ENCODE measurements at places on chromosomes 5 and 9.
A peak's percentile ranks its signal among the peaks of the same experiment; 100 is the strongest.

GRCh38 chr5:82794876-82795275 is 282.3 kb downstream of the TMEM167A start:
- DNase-seq, result peak; percentile 42

DNA sequence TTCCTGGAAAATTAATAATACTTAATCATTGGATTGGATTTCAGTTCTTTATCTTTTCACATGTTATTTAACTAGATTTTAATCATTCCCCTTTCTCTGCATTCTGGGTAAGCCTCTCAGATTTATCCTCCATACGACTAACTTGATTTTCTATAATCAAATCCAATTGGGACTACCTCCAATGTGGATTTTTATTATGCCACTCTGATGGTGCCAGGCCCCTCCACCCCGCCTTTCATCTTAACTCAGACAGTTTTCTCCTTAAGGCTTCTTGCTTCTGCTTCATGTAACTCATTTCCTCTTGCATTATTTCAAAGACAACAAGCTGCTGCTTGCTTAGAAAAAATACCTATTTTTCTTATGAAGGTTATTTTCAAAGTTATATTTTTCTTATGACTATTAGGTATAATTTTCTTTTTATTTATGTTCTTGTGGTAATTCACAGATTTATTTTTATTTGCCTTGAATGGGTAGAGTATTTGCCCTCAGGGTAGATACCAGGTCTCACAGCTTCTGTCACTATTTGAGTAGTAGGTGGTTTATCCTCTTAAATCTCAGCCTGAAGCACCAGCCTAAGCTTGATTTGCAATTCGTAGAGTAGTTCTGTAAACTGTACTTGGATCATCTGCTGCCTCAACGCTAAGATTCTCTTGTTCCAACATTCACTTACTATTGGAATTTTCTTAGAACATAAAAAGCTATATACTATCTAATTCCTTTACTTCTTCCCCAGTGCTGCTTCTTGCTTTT is 659.0 kb upstream of the ARRDC3 start:
- DNase-seq, result no peak

- peak; percentile 74 for DNase-seq
Measured at GRCh38 chr5:67268231-67269021, 71.8 kb upstream of the CD180 start.

DNA sequence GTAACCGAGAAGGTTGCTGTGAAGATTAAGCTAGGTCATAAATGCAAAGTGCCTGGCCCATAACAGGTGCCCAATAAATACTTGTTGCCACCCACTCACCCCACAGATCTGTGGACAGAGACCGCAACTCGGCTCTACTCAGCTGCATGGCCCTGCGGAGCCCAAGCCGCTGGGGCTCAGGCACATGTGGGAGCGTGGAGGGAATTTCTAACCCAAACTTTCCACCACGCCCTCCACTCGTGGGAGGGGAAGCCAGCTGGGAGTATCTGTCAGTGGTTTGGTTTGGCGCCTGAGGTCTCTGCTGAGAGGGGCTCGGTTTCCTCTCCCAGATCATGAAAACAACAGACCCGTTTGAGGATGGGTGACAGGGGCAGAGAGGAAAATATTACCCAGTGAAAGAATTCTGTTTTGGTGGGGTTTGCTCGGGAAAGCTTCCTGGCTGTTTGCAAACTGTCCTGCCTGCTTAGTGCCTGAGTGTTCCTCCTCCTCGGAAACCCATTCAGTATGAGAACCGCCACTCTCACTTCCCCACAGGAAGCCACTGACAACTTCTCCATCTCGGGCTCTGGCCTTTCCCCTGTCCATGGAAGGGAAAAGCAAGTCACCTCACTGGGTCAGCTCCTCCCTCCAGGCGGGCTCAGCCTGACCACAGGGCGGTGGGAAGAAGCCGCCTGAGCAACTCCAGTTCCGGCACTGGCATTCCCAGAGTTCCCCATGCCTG is 60.1 kb downstream of the RGS3 start:
- peak; percentile 39 for DNase-seq

GRCh38 chr5:111463311-111463710 is 49.0 kb downstream of the STARD4 start:
- no peak for DNase-seq

GRCh38 chr5:66860199-66860975 is 264.2 kb downstream of the MAST4 start:
- DNase-seq, result no peak

GRCh38 chr5:19978476-19978875 is 9.5 kb downstream of the CDH18 start:
- DNase-seq, result no peak

GRCh38 chr5:72622170-72622760 is 115.1 kb upstream of the ZNF366 start:
- no peak for DNase-seq

GRCh38 chr9:110340306-110340705 is 2.6 kb upstream of the TXNDC8 start:
- peak; percentile 25 for DNase-seq

- DNase-seq, result peak; percentile 91
Measured at GRCh38 chr5:150517272-150518152, 9.6 kb downstream of the NDST1 start.

DNA sequence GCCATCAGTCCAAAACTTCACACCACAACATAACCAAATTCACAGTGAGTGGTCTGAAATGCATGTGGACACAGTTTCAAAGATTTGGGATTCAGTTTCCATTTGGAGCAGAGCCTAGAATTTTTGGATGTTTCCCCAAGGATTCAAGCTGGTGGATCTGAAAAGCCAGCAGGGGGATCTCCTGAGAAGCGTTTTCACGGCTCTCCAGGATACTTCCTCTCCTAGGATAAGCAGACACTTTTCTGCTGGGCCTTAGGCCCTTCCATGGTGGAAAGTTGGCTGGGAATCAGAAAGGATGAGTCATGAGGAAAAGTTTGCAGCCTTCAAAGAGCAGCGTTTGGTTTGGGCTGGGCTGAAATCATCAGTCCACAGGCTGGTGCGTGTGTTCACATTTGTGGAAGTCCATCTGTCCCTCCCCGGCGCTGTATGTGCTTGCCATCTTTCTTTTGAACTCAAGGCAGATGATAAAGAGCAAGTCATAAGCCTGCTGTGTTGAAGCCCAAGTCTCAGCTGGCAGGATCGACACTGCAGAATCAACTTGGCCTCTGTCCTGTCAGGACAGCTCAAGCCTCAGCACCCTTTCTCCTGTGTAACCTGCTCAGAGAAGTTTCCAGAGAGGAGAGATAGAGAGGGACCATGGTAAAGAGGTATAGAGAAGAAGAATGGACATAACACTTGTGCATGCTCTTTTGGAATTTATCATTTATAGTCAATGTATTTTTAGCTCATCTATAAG is 152.6 kb upstream of the MSX2 start:
- peak; percentile 91 for DNase-seq

DNA sequence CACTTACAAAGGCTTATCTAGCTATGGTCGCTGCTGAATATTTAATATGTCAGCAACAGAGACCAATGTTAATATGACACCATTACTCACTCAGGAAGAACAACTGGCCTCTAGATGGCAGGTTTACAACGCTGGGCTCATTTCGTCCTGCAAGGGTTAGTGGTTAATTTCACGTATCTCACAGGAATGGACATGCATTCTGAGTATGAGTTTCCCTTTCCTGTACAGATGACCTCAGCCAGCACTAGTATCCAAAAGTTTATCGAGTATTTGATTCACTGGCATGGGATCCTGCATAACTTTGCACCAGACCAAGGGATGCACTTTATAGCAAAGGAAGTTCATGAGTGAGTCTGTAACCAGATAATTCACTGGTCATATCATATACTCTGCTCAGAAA is 8.7 kb upstream of the TRPC7 start:
- DNase-seq, result peak; percentile 36

GRCh38 chr9:70887826-70888225 is 233.6 kb downstream of the TRPM3 start:
- no peak for DNase-seq

- no peak for DNase-seq
Measured at GRCh38 chr9:93531374-93531773, 45.0 kb upstream of the PHF2 start.

DNA sequence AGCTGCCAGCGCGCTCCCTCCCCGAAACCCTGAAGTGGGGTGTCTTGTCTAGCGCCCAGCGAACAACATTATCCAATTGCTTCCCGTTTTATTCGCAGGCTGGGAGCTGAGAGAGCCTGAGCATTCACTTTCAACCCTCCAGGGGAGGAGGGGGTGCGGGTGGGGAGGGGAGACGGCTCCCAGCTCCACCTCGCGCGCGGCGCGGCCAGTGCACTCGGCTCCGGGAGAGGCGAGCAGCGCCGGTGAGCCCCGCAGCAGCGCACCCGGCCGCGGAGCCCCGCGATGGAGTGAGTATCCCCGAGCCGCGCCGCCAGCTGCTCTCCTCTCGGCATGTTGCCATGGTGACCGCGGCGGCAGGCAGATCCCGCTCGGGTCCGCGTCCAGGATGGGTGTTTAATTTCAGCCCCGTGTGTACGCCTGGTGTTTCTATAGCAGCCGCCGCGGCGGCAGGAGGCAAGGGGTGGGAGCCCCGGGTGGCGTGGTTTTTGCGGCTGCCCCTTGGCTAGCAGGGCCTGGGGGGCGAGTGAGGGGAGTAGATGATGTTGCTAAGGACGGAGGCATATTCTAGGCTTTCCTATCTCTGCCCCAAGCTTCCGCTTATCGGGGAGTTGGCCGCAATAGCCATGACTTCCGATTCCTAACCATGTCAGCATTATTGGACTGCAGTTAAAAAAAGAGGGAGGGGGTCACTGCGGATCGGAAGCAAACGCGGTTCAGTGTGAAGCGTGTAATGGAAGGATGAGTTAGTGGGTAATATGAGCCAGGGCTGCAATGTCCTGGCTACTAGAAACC is 139.2 kb upstream of the PALM2AKAP2 start:
- DNase-seq, result no peak

DNA sequence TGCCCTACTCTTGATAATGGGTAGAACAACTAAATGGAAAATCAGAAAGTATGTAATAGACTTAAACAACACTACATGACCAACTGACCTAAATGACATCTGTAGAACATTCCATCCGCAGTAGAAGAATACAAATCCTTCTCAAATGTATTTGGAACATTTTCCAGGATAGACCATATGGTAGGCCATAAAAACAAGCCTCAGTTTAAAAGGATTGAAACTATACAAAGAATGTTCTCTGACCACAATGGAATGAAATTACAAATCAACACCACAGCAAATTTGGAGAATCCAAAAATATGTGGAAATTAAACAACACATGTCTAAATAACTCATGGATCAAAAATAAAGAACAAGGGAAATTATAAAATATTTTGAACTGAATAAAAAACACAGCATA is 189.2 kb downstream of the NDUFS4 start:
- no peak for DNase-seq

- no peak for DNase-seq
Measured at GRCh38 chr9:122192914-122193525, 33.3 kb downstream of the MORN5 start.

- peak; percentile 66 for DNase-seq
Measured at GRCh38 chr5:178163772-178164735, 10.4 kb upstream of the NHP2 start.

GRCh38 chr5:25619273-25619672 is 974.5 kb upstream of the CDH10 start:
- no peak for DNase-seq

GRCh38 chr5:42494414-42494813 is 71.2 kb downstream of the GHR start:
- no peak for DNase-seq

DNA sequence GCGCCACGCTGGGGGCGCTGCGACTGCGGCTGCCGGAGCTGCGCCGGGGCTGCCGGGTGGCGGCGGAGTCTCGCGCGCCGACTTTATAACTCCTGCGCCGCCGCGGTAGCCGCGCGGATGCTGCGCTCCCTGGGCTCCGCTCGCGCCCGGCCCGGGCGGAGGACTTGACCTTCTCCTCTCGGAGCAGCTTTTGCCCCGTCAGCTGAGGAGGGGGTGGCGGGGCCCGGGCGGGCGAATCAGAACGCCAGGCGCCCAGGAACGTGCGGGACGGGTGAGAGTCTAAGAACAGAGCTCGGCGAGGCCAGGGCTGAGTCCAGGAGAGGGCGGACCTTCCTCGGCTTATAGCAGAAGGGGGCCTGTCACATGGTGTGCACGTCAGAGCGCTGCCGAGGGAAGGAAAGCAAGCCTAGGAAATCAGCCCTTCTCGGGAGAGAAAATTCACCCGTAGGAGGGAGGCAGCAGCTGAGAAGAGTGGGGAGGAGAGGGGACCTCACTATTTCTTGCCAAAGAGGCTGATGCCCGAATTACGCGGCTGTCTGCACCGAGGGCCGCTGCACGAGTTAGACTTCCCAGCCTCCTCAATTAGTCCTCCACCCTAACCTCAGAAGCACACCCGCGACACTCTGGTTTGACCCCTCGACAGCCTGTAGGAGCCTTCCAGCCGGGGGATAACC is at the start of gene FOXD1:
Gene FOXD1, minus strand, starts transcription at position 315 of the 674 bp plus-strand sequence. CDS start 415 bp downstream, outside the sequence.
- DNase-seq, result peak; percentile 96

- DNase-seq, result no peak
Measured at GRCh38 chr9:109301012-109301411, 19.8 kb downstream of the EPB41L4B start.

- no peak for DNase-seq
Measured at GRCh38 chr9:95522871-95523370, 6.2 kb upstream of the PTCH1 start.

DNA sequence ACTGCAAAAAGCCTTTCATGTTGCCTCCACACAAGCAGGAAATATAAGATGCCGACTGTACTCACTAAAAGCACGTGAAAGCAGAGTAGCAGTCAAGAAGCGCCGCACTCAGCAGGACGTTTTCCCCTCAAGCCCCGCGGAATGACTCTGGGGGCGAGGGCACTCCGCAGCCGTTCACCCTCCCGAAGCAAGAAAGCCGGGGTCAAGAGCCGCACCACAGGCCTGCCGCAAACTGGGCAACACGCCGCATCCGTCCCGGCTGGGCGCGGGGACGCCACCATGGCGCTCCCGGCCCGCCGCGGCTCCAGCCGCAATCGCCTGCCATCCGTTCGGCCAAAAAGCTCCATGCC is 364 bp downstream of the RPS6 start:
- DNase-seq, result no peak

- DNase-seq, result no peak
Measured at GRCh38 chr5:77024490-77024889, 5.7 kb upstream of the AGGF1 start.

DNA sequence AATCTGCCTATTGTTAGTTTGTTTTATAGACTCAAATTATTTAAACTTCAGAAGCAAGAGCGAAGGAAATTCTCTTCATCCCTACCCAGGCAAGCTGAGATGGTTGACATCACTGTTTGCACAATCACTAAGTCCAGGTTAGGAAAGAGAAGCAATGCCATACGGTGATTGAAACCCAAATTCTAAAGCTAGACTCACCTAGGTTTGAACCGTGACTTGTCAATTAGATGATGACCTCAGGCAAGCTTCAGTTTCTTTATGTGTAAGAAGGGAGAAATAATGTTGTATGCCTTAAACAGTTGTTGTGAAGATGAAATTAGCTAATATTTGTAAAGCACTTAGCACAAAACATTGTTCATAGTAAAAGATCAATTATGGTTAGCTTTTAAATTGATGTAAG is 96.5 kb upstream of the ANKRD55 start:
- no peak for DNase-seq

DNA sequence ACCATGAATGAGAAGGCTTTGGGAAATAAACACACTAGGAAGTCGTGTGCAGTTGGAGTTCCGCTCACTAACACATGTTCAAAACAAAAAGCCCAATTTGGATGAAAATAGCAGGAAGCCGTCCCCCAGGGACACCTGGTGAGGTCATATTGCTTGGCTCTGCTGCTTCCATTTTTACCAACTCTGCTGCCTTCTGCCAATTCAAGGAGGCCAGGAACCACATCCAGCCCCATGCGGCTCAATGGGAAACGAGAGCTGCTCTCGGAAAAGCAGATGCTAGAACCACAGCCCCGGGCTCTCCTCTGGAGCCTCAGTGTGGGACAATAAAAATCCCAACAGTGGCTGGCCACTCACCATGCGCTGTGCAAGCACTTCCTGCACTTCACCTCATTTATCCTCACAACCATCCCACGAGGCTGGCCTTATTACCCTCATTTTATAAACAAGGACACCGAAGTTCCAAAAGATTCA is 13.4 kb downstream of the ADAM19 start:
- DNase-seq, result no peak
